ENCODE measurements at places on chromosomes 16 and 17.

DNA sequence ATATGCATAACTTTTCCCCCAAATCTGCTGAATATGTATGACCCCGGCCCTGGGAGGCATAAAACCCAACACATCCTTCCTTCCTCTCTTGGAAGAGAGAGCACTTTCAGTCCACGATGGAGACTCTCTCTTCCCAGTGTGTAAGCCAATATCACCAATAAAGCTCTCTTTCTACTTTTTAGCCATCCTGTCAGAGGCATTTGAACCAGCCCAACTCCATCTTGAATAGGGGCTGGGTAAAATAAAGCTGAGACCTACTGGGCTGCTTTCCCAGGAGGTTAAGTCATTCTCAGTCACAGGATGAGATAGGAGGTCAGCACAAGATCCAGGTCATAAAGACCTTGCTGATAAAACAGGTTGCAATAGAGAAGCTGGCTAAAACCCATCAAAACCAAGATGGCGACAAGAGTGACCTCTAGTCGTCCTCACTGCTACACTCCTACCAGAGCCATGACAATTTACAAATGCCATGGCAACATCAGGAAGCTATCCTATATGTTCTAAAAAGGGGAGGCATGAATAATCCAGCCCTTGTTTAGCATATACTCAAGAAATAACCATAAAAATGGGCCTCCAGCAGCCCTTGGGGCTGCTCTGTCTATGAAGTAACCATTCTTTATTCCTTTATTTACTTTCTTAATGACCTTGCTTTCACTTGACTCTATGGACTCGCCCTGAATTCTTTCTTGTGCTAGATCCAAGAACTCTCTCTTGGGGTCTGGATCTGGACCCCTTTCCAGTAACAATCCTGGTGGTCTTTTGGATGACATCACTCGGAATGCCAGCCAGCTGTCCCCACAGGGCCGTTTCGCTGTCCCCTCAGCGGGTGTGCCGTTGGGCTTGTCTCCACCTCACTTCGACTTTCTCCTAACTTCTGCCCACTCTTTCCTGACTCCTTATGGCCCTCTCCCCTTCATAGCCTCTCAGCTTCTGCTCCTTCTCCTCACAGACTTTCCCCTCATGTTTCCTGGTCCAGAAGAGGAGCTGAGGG, 53.4 kb upstream of the NKD1 start:
- no peak for DNase-seq

DNA sequence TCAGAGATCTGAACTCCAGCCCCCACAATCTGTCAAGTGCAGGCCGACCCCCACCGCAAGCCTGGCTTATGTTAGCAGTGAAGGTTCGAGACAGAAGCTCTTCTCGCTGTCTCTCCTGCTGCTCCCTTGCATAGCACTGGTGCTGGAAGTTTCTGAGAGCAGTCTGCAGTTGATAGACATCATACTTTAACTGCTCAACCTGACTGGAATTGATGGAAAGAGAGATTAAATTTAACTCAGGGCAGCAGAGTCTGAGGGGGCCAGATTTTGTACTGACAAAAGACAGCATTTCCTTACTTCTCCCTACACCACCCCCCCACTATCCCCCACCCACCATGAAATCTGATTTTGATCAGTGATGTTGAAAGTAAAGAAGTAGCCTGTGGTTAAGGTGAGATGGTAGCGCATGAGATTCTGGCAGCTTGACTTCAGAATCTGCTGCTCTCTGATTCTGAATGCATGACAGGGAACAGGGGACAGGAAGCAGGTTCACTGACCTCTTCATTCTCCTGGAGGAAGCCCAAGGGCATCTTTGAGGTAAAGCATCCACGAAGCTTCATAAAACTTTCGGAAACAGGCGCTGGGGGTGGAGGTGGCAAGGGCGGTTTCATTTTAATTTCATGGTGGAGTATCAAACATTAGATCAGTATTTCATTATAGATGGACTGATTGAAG, 44.3 kb upstream of the TMEM97 start:
- no peak for DNase-seq

- DNase-seq = no peak
Observed at GRCh38 chr17:61064087-61064951, 335.3 kb upstream of the TBX2 start.

GRCh38 chr17:67109111-67109510, 64.8 kb downstream of the CACNG1 start:
- DNase-seq = no peak

DNA sequence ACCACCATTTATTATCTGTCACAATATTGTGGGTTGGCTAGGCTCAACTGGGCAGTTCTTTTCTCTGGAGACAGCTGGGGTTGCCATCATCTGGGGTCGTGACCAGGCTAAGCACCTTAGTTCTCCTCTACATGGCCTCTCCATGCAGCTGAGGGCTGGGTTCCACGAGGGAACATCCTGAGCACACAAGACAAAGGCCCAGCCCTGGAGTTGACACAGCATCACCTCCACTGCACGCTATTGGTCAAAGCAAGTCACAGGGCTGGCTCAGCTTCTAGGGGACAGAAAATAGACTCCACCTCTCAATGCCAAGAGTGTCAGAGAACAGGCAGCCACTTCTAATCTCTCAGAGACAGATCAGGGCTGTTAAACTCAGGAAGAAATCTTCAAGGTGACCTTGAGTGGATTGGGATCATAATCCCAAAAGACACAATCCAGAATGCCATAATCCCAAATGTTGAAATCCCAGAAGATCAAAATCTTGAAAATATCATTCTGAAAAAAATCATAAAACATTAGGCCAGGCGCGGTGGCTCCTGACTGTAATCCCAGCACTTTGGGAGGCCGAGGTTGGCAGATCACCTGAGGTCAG, 13.0 kb upstream of the USP10 start:
- DNase-seq = no peak

DNA sequence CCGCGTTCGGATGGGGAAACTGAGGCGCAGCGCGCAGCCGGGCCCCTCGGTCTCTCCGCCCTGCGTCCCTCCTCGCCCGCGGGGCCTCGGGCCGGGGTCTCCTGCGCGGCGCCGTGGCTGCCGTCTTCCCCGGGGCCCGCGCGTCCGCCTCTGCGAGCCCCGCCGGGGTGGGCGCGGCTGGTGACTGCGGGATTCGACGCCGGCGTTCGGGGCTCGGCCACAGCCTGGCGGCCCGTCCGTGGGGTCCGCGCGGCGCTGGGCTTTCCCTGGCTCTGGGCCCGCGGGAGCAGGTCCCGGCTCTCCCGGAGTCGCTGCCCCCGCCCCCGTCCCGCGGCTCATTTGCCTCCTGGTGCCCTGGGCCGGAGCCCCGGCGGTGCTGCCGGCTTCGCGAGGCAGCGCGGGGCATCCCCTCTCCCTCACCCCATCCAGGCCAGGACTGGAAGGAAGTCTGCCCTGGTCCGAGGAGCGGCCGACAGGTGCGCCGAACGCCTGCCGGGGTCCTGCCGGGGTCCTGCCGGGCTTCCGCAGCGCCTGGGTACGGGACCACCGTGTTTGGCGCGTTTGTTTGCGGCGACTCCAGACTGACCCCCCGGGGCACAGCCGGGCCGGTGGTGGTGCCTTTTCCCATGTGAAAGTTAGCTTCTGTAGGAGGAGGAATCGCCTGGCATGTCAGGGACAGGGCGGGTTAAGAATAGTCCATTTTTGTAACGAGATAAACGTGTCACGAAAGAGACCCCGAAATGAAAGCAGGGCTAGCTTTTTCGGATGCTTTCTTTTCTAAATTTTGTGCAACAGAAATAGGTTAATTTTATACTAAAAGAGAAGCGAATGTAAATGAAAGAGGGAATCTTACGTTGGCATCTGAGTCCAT, 671 bp downstream of the CHMP6 start:
- no peak for DNase-seq

- DNase-seq = peak; percentile 63
Observed at GRCh38 chr16:82995924-82996441, 369.2 kb downstream of the CDH13 start.

GRCh38 chr17:66383333-66383732, 80.9 kb downstream of the PRKCA start:
- DNase-seq = peak; percentile 88

GRCh38 chr17:3547628-3548027, 10.0 kb downstream of the TRPV3 start:
- no peak for DNase-seq

DNA sequence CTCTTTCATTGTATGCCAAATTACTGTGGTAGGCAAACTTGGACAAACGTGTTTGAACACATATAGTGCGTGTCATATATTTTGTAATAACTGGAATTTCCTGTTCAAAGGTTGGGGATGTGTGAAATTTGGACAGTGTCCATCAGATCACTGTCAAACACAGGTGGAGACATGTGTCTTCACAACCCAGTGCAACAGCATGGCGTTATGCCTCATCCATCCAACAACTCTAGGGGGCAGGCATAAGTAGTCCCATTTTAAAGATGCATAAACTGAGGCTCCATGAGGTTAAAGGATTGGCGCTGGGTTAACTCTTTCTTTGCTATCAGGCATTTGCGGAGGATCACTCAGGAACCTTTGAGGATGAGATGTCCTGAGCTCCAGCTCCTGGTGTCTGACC, 103.7 kb downstream of the RBFOX1 start:
- DNase-seq = no peak

- no peak for DNase-seq
Observed at GRCh38 chr17:70987867-70988340, 818.6 kb downstream of the KCNJ2 start.

DNA sequence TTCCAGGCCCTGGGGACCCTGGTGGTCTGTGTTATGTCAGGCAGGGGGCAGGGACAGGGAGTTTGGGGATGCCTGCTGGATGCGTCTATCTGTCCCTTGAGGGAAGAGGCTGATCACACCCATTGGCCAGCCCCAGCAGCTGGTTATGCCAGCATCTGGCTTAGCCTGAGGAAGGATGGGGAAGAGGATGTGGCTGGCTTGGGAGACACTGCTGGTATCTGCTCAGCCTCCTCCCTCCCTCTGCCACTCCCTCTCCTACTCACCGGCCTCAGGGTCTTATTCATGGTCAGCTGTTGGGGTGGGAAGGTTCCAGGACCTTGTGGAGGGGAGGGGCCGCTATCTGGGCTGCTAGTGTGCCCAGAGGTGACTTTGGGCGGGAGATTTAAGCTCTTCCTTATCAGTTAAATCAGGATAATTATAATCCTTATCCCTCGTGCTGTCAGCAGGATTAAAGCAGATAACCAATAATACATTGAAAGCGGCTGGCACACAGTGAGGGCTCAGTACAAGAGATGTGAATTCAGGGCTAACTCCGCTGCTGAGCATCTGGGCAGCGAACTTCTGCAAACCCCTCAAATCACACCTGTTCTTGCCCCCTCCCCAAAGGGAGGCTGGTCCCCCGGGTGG, 36.0 kb upstream of the MLKL start:
- no peak for DNase-seq

- no peak for DNase-seq
Observed at GRCh38 chr16:12386192-12386591, 409.7 kb downstream of the SNX29 start.

GRCh38 chr17:3738562-3739295, 15.0 kb downstream of the HASPIN start:
- no peak for DNase-seq

GRCh38 chr17:81241648-81242420, 2.7 kb downstream of the NDUFAF8 start:
- no peak for DNase-seq

Measured in AG04449 (cell line).